Activated CD8-positive, alpha-beta memory T cell treated with anti-CD3 and anti-CD28 coated beads for 36 hours (primary cell): ENCODE measurements at places on chromosomes 11 and 22. TPM values are rescaled to one million over a fixed set of nuclear protein-coding genes. Genes with fewer than 3 reads are reported as not detected.

SAA4 gene
- not detected for total RNA-seq

OTOG gene
- total RNA-seq, result not detected

OR4C13 gene
- total RNA-seq, result not detected

KCNJ4 gene
- not detected for total RNA-seq
